Osteoblast (primary cell): ENCODE measurements at places on chromosomes 11 and 22. TPM values are rescaled to one million over a fixed set of nuclear protein-coding genes. Genes with fewer than 3 reads are reported as not detected.

- DNase-seq: peak; percentile 69
Measured at GRCh38 chr11:68994161-68994893, 13.5 kb upstream of the MRGPRD start.

GRCh38 chr11:134532131-134532920 is 120.3 kb upstream of the B3GAT1 start:
- DNase-seq: no peak

The CFAP300 gene
- 6.5 and 11.5 TPM in 2 replicates for total RNA-seq

DNA sequence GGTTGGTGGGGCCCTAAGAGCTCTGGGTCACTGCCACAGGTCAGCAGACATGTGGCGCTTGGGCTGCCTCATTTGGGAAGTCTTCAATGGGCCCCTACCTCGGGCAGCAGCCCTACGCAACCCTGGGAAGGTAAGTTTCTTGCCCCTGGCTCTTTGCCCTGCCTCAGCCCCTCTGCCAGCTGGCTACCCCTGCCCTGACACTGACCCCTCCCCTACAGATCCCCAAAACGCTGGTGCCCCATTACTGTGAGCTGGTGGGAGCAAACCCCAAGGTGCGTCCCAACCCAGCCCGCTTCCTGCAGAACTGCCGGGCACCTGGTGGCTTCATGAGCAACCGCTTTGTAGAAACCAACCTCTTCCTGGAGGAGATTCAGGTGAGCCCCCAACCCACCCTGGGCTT is 1.9 kb downstream of the SCYL1 start:
- DNase-seq: peak; percentile 30

DNA sequence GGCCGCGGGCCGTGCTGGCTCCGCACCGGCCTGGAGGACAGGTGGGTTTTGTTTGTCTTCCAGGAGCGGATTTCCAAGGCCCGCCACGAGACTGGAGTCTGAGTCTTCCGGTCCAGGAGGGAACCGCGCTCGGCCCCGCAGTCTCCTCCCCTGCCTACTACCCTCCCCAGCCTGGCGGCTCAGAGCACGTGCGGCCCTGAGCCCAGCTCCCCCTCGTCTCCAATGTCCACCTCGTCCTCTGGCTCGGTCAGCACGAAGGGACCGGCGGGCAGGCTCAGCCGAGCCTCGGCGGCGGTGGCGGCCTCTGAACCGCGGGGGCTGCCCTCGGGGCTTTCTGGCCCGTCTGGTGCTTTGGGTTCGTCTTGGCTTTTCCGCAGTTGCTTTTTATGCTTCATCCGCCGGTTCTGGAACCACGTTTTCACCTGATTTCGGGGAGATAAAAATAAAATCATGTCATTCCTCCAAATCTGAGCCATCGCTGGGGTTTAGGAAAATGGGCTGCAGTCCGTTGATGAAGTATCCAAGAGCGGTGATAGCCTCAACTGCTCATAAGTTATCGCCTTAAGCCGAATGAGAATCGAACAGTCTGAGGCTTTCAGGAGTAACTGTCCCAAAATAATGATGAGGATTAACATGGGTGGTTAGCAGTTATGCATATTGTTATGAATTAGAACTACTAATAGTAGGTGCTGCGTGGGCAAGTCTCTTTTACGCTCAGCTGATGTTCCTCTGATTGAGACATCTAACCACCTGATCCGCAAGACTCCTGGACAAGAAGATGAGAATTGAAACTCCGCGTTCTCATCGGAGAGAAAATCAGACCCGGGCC is 4.0 kb downstream of the BSX start:
- no peak for DNase-seq

- no peak for DNase-seq
Measured at GRCh38 chr22:29166180-29166579, 39.5 kb upstream of the EMID1 start.

DNA sequence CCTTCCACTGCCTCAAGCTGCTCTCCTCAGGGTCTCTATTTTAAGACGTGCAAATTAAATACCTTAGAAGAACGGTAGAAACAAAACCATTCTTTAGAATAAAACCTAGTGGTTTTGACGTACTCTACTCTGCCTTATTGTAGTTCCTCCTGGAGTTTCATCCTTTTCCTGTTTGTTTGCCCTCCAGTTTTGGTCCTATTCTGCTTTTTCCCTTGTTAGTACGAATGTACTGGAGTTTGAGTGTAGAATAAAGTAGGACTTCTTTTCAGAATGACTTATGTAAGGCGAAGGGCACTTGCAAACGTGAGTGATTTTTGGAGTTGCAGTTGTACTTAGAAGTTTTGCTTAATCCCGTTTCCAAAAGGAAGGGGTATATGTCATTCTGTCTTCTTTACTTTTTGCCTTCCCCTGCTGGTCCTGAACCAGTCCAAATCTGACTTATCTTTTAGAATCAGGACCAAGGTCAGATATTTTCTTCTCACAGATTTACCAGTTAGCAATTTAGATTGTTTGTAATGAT is 1.4 kb downstream of the SIK2 start:
- peak; percentile 61 for DNase-seq

DNA sequence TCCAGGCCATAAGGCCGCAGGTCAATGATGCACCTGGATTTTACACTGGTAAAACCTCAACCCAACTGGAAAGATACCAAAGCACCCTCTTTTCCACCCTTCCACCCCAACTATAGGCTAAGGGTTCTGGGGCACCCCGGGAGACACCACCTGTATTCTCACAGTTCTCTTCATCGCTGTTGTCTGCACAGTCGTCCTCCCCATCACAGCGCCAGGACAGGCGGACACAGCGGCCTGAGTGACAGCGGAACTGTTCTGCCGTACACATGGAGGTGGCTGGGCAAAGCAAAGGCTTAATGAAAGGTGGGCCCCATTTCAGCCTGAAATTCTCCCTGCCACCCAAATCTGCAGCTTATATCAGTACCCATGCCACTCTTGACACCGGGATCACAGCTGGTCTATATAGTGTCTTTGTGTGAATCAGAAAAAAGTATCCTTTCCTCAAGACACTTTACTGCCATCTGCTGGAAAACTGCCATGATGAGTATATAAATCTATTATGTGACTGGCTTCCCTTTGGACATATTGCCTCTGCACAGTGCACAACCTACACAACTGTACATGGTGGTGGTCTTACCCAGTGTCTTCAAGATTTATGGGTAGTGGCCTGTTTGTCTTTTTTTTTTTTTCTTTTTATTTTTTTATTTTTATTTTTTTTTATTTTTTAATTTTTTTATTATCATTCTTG is 21.5 kb downstream of the LRP4 start:
- DNase-seq: peak; percentile 88

DNA sequence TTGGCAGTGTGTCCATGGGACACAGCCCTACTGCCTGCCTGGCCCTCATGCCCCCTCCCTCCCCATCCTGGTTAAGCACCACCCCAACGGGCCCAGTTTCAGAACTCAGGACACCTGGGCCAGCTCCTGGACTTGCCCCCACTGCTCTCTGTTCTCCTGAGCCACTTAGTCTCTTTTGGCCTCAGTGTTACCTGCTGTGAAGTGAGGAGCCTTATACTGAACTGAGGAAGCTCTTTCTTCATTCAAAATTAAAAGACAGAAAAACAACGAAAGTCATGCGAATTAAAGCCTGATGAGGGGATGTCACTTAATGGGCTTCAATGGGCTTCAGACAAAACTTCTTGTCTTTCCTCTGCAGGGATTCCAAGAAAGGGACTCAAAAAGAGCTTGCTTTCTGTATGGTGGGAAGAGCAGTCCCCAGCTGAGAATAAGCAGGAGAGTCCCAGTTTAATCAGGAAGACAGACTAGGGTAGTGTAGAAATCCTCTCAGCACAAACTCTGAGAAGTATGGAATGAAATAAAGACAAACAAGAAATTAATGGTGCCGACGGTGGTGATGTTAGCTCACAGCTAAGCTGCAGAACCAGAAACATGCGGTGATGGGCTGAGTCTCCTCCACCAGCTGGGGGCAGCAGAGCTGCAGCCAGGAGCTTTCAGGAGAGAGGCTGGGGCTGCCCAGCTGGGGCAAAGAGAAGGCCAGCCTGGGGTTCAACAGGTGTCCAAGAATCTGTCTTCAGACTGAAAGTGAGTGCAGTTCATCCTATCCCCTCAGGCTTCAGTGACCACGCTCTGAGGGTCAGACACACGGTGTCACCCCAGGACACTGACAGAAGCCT is 101.0 kb downstream of the GGTLC2 start:
- no peak for DNase-seq

The CNIH2 gene
- total RNA-seq: under 0.01 TPM in 1 of 2 replicates, not detected in the other

DNA sequence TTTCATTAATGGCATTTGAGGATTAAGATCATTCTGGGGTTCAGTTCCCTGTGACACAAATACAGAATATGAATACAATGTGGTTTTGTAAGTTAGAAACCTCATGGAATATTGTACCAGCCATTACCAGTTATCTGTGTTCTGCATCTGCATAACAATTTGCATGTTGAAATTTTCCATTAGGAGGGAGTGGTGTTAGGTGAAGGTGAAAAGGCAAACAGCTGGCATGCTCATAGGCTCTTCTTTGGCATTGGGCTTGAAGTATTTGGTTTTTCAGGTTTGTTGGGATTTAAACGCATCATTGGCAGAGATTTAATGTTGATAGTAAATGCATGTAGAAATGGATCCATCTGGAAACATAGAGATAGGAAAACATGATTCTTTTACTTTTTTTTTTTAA is 18.6 kb downstream of the RTN3 start:
- DNase-seq: no peak

GRCh38 chr11:17145972-17146371 is 61.8 kb downstream of the PIK3C2A start:
- DNase-seq: peak; percentile 0

DNA sequence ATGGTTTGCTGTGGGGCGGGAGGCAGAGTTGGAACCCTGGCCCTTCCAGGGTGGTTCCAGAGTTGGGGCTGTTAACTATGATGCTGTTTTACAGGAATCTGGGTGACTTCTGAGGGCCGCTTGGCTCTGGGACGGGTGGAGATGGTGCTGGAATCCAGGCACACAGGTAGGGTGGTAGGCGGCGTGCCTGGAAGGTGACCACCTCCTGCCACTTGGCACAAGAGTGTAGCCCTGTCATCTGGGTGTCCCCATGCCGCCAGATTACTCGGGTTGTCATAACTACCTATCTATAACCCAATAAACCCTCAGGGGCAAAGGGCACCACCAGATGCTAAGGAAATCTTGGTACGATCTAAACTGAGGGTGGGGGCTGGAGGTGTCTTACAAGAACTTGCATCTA is 1.3 kb downstream of the CARS1 start:
- no peak for DNase-seq

DNA sequence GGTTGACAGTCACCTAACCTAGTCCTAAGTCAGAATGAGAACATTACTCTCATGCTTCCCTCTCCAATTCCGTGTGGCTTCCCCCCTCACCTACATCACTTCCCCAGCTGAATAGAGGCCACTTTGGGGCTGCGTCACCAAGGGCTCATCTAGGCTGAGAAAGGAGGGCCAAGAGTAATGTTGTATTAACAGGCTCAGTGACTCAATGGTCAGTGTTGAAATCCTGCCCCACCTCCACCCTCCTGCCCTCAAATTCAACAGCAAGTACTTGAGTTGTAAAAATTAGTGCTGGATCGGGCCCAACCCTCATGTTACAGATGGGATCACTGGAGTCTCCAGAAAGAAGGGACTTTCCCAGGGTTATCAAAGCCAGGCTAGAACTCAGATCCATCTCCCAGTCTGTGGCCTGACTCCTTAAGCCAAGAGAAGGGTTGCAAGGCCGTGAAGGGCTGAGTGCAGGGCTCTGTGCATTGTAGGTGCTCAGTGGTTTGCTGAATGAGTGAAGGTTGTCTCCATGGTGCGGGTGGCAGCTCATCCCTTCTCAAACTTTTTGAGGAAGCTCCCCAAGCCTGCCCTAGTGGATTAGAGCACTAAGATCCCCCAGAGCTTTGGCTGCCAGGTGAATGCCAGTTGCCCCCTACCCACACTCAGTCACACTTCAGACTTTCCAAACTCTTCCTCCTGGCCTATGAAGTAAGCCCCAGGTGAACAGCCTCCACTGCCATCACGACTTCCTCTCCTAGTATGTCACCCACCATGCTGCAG is 3.2 kb downstream of the DGAT2 start:
- peak; percentile 96 for DNase-seq

- no peak for DNase-seq
Measured at GRCh38 chr22:29883775-29884097, 762 bp downstream of the MTMR3 start.

The ENTHD1 gene
- total RNA-seq: not detected in 2 replicates

The FADS2 gene
- total RNA-seq: 258 and 275 TPM in 2 replicates

The MSANTD4 gene
- total RNA-seq: 34.4 and 35.4 TPM in 2 replicates

GRCh38 chr11:62104816-62105653 is 18.8 kb upstream of the INCENP start:
- no peak for DNase-seq

DNA sequence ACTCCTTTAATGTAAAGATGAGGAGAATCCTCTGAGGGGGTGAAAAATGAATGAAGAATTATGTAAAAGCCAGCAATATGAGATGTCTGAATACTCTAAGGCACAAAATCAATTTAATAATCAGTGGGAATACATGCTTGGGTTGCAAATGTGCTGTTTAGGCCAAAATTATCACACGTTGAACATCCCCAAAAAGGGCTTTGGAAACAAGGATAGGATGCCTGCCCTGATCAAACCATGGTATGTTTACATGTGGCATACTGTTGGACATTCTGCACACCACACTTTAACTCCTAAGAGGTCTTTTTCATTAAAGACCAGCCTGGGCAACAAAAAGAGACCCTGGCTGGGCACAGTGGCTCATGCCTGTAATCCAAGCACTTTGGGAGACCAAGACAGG is 26.3 kb downstream of the F2 start:
- no peak for DNase-seq

GRCh38 chr11:44094260-44094868 is 1.1 kb upstream of the EXT2 start:
- peak; percentile 90 for DNase-seq

DNA sequence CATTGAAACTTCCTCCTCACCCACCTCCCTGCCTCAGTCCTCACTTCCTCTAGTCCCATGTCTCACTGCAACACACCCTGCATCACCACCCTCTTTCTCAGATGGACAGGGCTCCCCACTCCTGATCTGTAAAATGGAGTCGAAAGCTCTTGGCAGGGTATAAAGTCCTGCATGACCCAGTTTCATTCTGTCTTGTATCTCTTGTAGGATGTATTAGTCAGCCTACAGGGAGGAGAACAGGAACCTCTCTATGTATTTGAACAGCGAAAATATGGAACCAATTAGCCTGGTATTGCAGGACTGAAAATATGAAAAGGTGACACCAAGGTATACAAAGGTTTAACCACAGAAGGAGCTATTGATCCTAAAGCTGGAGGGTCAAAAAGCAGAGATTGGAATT is 156.9 kb upstream of the SNX19 start:
- no peak for DNase-seq

DNA sequence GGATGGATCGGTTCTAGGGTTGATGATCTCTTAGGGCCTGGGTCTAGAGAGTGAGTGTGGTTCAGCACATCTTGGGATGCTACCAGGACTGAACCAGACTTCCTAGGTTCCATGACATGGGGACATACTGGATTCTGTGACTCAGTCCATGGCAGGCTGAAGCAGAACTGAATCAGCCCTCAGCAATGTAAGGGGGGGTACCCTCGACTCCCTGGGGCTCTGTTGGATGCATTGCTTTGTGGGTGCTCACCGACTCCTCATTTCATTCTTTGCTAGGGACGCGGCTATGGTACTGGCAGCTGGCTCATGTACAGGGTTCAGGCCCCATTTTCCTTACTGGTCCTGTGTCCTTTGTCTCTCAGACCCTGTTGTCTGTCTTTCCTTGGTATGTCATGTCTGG is 733 bp upstream of the GRAMD1B start:
- DNase-seq: peak; percentile 87
